ENCODE measurements at places on chromosomes 16 and 17.

DNA sequence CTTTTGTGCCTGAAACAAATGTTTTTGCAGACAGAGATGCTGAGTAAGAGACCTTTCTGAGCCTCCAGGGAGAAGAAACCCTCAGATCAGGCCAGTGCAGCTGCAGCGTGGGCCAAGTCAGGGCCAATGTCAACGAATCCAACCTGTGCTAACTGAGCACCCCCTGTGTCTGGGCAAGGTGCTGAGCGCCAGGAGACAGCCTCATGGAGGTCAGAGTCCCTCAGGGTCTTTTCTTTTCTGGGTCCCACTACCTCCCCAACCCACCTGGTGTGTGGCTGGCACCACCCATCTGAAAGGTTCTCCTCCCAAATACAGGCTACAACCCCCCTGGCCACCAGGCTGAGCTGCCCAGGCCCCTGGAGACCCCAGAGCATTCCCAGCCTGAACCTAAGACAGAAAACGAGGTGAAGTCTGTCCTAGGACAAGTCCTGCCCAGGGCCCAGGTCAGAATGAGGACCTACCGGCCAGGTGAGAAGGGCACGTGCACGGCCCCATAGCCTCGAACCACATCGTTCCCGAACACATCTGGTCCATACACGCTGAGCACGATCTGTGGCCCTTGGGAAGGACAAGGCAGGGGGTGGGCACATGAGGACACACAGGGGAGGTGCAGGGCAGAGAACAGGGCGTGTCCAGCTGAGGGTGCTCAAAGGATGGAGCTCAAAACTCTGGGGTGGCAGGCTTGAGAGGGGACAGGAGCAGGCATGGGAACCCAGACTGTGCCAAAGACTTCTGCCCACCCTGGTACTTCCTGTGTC, 15.0 kb downstream of the B9D1 start:
- no peak for DNase-seq

DNA sequence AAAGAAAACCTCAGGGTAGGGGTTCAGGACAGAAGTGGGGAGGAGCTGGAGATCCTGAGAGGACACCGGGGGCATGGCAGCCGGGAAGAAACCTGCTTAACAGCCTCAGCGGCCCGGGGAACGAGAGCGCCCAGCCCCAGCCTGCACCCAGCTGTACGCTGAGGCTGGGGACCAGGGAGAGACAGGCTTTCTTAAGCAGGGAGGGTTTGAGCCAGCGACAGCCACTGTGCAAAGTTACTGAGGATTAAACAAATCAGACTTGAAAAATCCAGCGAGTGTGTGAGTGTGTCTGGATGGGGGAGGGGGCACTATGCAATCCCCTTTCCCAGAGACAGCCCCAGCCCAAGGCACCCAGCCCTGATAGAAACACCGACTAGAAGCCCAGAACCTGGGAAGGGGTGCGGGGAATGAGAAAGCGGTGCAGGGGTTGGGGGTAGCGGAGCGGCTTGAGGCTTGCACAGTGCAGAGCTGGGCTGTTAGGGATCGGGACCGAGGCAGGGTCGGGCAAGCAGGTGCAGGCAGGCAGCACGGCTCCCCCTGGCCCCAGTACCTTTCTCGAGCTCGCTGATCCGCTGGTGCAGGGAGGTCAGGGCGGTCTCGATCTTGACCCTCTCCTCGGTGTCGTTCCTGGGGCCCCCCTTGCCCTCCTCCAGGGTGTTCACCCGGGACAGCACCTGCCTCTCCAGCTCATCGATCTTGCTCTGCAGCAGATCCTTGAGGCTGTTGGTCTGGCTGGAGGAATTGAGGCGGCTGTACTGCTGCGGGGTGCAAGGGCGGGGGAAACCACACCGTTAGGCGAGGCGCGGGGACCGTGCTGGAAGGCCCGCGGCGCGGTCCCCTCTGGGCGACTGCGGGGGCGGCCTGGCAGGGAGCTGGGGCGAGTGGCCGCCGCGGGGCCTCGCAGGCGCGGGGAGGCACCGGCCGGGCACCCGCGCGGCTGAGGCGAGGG, 1.2 kb downstream of the NPTX1 start:
- no peak for DNase-seq

DNA sequence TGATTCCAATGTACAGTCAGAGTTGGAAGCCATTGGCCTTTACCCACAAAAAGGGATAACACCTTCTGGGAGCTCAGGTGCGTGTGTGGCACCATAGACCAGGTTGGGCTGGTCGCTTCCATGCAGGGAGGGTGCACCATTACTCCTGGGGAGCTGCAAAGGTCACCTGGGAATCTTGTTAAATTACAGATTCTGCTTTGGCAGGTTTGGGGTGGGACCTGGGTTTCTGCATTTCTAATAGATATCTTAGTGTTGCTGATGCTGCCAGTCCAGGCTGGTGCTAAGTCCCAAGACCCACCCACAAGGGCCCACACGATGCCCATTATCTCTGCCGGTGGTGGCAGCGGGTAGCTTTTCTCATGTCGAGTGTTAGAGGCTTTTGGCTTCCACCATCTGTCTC, 148.3 kb upstream of the CACNG5 start:
- DNase-seq: no peak

DNA sequence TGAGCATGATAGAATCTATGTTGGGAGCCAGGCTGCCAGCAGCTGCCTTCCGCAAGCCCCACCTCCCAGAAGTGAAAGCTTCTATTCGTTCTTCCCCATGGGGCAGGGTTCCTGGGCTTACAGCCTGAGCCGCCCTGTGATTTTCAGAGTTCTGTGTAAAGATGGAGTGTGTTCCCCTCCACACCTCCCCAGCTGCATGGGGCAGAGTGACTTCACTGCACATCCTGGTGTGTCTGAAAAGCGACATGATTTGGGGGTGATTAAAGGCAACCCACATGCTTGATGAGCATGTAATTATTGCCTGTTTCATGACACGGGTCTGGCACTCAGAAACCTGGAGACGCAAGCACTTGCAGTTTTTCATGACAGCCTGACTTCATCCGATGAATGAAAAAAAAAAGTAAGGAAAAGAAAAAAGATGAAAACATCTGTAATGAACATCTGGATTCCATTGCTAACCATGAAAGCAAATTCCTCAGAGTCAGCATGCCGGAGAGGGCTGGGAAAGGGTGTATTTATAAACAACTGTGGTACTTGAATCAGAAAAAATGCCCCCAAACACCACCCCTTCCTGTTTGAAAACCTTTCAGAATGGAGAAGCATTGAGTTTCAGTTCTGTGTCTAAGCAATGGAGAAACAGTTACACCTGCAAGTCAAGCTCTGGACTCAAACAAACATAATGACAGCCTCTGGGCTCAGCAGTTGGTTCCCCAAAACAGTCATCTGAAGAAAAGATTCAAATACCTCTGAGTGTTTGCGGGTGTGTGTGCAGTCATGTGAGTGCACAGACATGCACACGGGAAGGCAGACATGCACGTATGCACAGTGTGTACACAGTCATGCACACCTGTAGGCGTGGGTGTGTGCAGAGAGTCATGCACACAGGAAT, 266.0 kb downstream of the ENGASE start:
- no peak for DNase-seq

- DNase-seq: no peak
Observed at GRCh38 chr16:49748322-49748721, 107.6 kb downstream of the ZNF423 start.

Measured in urinary bladder (tissue), 4 donors.